ENCODE measurements at places on chromosomes 1 and 21.
A peak's percentile ranks its signal among the peaks of the same experiment; 100 is the strongest.

GRCh38 chr1:175133673-175134435 lies 58.7 kb downstream of the KIAA0040 start:
- no peak for DNase-seq

- DNase-seq, result no peak
Measured at GRCh38 chr1:33032126-33032869, 4.4 kb downstream of the AK2 start.

DNA sequence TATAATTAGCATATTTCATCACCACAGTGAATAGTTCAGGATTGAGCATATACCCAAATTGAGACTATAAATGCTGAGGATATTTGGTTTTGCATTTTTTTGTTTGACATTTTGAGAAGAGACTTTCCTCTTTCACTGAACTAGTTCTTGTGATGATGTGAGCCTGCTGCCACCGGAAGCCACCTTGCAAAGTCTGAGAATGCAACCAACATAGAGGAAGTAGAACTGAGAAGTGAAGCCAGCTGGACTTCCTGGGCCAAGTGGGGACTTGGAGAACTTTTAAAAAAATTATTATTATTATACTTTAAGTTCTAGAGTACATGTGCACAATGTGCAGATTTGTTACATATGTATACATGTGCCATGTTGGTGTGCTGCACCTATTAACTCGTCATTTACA lies 102.3 kb downstream of the RPE65 start:
- DNase-seq, result no peak

GRCh38 chr21:41361053-41361785 lies 608 bp upstream of the MX2 start:
- no peak for DNase-seq

DNA sequence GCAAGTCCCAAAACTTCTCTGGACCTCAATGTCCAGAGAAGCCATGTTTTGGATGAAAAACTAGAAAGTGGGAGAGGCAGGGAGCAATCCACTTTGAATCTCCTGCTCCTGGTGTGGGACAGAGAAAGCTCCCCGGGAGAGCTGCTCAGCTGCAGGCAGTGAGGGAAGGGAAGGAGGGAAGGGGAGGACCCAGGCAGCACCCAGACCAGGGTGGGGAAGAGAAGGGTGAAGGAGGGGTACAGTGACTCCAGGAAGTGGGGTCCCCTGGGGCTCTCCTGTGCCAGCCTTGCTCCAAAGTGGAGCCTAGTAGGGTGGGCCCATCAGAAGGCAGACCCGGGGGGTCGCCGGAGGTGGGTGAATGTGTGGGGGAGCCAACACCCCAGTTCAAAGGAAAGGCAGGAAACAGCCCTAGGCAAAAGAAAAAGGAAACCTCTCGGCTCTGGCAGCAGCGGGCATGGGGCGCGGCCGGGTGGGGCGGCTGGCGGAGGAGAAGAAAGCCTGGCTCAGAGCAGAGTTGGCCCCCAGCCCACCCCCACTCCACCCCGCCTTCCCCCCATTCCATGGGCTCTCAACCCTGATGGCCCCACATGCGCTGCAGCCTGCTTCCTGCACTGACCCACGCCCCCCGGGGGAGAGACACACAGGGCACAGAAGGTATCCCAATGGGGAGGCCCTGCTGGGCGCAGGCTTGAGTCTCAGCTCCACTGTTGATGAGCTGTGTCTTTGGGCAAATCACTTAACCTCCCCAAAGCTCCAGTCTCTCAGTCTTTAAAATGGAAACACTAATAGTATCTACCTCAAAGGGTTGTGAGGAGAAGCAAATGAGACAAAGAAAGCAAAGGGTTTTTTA lies 5.7 kb downstream of the LGR6 start:
- no peak for DNase-seq

DNA sequence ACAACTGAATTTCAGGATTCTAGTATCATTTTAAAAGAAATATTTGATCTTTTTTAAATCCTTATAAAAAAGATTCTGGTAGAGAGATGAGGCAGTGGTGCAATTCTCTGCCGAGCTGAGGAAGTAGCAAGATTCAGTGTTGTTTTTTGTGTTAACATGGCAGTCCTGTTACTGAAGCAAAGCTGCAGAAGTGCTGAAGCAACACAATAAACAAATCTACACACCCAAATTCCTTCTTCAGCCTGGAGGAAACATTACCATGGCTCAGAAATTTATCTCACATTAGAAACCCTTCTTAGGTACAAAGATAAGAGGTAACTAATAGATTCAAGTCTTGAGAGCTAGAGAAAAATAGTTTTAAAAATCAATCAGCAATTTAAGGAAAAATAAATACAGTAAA lies 216.0 kb downstream of the DENND1B start:
- DNase-seq, result no peak

- DNase-seq, result no peak
Measured at GRCh38 chr1:203818399-203818798, 23.0 kb downstream of the ZBED6 start.

DNA sequence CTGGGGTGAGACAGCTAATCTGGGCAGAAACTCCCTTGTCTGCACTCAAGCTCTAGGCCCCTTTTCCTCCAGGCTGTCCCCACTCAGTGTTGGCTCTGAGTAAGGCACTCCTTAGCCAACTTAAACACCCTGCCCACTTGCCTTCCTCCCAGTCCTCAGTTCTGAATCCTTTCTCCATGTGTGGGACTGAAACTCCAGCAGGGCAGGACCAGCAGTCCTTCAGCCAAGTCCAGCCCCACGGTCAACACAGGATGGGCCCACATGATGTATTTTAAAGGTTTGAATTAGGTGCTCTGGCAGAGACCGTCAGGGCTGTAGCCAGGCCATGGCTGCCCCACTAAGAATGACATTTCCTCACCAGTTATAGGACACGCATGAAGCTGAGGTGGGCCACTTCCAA lies 107.8 kb downstream of the EDEM3 start:
- DNase-seq, result no peak

DNA sequence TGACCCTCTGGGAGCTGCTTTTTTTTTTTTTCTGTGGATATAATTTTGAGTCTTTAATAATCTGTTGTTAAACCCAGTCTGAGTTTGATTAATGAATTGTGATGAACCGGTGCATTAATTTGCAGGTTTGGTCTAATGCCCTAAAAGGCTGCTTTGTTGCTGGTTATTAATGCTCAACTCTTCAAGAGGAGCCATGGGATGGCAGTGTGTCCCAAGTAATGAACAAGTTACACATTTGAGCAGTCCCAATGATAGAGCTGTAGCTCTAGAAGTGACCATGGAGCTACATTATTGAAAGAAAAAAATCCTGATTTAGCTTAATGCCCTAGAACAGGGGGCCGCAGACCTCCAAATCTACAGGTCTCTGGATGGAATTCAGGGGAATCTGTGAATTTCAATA lies 53.1 kb downstream of the RWDD3 start:
- no peak for DNase-seq

GRCh38 chr1:246106342-246106763 lies 400.7 kb downstream of the SMYD3 start:
- no peak for DNase-seq

DNA sequence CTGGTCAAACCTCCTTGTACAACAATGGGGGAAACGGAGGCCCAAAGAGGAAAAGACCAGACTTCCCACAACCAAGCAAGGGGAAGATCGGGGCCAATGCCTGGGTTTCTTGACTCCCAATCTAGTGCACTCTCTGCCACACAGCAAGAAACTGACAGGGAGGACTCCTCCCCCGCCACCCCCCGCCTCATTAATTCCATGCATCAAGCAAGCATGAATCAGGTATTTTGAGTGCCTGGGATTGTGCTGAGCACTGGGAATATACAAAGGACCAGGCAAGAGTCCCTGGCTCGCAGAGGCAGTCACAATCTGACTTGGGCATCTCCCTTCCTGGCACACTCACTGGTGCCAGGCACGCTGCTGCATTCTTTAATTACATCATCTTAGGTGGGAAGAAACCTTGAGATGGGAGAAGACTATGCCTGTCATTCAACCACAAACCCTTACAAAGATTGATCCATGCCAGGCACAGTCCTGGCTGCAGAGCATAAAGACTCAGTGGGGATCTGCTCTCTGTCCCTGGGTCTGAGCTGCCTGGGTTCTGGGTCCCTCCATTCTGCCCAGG lies 4.4 kb upstream of the KCNC4 start:
- DNase-seq, result no peak

- no peak for DNase-seq
Measured at GRCh38 chr1:1942753-1943656, 23.9 kb upstream of the TMEM52 start.

GRCh38 chr1:46529031-46529630 lies 22.3 kb downstream of the KNCN start:
- no peak for DNase-seq

DNA sequence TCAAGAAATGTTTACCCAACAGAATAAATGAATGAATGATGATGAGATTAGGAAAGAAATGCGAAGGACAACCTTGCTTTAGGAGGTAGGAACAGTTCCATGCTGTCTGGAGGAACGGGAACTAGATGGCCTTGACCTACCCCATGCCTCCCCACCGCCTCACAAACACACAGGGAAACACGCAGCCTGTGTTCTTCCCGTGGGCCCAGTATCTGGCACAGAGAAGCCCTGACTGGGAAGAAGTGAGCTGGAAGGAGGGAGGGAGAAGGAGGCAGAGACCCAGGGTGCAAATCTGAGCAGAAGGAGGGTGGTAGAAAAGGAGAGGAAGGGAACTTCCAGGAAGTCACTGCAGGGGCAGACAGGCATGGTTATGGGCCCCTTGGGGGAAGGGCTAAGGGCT lies 3.5 kb upstream of the ADORA1 start:
- no peak for DNase-seq

- DNase-seq, result no peak
Measured at GRCh38 chr1:111887385-111887784, 102.1 kb downstream of the KCND3 start.

GRCh38 chr21:31201144-31201543 lies 142.9 kb downstream of the TIAM1 start:
- DNase-seq, result no peak

- no peak for DNase-seq
Measured at GRCh38 chr21:45532826-45533360, 9.3 kb downstream of the SLC19A1 start.

GRCh38 chr1:109191377-109191776 lies 22.3 kb upstream of the SARS1 start:
- no peak for DNase-seq

GRCh38 chr1:113388017-113388620 lies 2.2 kb upstream of the MAGI3 start:
- no peak for DNase-seq

DNA sequence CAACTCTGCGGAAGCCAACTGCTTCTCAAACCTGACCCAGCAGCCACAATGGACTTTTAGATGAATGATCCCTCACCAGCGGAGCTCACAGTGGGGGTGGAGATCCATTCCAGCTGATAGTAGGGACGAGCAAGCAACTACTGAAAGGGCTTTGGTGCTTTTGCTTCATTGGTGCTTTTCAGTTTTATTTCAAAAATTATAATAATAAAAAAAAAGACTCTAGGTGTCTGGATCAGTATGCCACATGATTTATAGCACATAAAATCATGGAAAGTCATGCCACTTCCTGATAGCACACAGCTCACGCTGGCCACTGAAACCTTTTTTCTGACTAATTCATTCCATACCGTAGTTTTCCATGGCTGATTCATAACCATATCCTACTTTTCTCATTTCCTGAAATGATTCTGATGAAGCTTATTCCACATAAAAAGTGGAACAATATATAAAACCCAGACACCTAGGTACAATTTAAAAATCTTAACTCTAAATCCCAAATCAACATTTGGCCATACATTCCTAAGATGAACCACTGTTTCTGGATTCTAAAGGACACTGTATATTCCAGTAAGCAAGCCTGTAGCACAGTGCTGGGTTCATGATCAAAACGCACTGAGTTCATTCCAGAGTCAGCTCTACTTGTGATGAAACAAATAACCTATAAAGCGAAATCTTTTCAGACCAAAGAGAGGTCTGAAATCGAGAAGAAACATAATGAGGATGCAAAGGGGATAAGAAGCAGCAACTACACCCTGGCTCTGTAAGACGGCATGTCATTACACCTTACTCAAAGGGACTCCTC lies 41.3 kb upstream of the KCNE1 start:
- DNase-seq, result peak; percentile 56

DNA sequence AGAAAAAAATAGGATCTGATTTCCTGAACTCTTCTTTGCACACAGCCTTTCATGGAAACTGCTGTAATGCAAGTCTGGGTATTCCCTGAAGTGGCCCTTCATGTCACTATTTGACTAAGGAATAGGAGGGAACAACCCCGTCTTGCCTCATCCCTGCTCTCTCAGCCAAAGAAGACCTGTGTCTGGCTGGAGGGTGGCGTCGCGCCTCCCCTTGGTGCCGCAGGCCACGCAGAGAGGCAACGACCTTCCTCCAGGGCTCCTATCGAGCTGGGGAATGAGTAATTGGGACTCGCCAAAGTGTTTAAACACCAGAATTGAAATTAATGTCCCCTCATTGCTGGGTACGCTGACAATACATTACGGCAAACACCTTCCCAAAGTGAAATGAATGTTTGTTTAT lies 129.8 kb downstream of the PBX1 start:
- DNase-seq, result no peak

- no peak for DNase-seq
Measured at GRCh38 chr1:97827887-97828286, 92.9 kb downstream of the DPYD start.

- no peak for DNase-seq
Measured at GRCh38 chr1:208557046-208557722, 313.0 kb upstream of the PLXNA2 start.

GRCh38 chr21:18499761-18500376 lies 96.3 kb upstream of the TMPRSS15 start:
- DNase-seq, result no peak

DNA sequence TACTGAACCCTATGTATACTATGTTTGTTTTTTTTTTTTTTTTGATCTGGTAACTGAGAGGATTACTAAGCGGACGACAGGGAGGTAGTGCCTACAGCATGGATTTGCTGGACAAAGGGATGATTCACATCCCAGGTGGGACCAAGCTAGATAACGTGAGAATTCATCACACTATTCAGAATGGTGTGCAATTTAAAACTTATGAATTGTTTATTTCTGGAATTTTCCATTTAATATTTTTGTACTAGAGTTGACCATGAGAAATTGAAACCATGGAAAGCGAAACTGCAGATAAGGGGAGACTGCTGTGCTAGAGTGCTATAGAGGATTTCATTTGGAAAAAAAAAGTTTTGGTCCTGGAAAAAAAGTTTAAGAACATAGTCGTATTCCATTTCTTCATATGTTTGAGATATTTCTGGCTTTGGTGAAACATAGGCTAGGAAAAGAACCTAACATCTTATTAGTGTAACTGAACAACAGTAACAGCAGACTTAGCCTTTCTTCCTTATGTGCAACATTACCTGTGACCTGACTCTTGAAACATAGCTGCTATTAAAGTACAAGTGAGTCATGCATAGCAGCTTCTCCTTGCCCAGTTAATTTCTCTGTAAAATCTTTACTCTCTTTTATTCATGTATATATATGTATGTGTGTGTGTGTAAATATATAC lies 202.5 kb downstream of the FGGY start:
- DNase-seq, result no peak

GRCh38 chr1:225940385-225941151 lies 452 bp downstream of the LEFTY2 start:
- no peak for DNase-seq

Measured in HTR-8/SVneo (cell line).